ENCODE measurements at places on chromosomes 4 and X.

DNA sequence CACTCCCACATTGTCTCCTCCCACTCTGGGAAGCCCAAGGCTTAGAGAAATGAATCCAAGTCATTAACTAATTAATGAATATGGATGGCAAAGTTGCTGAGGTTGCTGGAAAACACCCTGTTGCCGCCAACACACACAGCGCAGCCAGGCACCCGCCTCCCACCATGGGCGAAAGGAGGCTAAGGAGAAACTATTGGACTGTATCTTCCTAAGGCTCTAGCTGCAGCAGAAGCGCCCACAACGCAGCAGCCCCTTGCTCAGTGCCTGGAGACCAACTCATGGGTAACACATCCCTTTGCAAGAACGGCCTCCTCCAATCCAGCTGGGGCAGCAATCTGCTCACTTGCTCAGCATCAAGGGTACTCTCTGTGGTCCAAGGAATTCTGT lies 34.2 kb downstream of the TSC22D3 start:
- no peak for DNase-seq

DNA sequence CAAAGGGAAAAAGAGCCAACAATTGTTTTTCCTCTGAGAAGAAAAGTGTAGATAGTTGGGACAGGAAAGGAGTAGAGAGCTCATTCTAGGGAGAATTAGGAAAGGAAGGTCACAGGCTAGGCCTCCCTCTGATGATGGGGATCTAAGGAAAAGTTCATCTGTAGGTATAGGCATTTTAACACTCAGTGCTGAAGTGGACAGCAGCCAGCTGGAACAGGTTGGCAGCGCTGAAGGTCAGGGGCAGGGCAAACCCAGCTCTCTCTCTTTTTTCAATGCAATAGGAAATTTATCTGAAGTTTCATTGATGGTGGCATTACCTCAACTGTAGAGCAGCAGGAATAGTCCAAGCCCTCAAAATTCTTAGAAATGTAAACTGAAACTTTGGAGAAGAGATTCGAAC lies 98.5 kb upstream of the ETNPPL start:
- DNase-seq: no peak

DNA sequence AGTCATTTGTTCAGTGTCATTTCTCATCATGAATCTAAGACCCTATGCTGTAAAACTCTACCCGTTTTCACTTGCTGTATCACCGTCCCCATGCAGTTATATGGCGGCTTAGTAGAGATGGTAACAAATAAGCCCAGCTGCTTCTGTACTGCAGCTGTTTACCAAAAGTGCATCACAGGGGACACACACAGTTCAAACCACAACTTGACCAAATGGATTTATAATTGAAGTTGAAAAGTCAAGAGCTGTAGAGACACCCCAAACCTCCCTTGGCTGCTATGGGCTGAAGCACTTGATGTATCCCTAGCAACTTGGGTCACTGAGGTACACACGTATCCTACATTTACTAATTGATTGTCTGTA lies 219.0 kb upstream of the FGF13 start:
- DNase-seq: no peak

- DNase-seq: no peak
These were observed 110.6 kb upstream of the PNPLA4 start for GRCh38 chrX:8037593-8038348.

Data from cortex of kidney (tissue), 1 donor.